IPS DF 19.7 (cell line): ENCODE measurements at places on chromosomes 12 and 14.

DNA sequence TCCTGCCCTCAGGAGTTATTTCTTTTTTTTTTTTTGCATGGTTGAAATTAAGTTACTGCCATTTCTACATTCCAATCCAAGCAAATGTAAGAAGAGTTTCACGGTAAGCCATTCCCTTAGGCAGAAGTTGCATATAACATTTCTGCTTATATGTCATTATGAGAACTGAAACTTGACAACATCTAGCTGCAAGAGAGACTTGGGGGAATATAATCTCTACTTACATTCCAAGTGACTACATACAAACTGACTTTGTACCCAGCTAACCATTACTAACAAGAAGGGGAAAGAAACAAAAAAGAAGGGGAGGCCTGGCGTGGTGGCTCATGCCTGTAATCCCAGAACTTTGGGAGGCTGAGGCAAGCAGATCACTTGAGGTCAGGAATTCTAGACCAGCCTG lies 7.3 kb upstream of the RESF1 start:
- DNase-seq: no peak

DNA sequence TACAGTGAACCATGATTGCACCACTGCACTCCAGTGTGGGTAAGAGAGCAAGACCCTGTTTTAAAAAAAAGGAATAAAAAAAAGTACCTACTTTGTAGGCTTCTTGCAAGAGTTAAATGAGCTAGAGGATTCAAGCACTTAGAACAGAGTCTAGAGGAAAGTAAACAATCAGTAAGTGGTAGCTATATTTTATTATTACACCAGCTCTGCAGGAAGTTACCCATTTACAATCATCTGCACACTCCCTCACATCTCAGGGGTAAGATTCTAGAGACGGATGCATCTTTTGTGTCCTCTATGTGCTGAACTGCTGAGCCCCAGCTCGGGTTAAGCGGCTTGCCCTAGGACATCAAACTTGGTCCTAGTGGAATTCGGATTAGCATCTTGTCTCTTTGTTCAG lies 67.3 kb downstream of the KCNK10 start:
- DNase-seq: no peak

- DNase-seq: no peak
These were observed 3.7 kb upstream of the SLC15A5 start for GRCh38 chr12:16281157-16281556.

- DNase-seq: no peak
These were observed at the start of gene BCL7A for GRCh38 chr12:122021822-122022392. Gene BCL7A, plus strand, starts transcription at chr12:122021884. Its CDS starts 208 bp downstream, at chr12:122022092.

GRCh38 chr14:95527387-95528002 lies 7.4 kb upstream of the GLRX5 start:
- DNase-seq: no peak

GRCh38 chr14:92515546-92516343 lies 2.2 kb downstream of the RIN3 start:
- DNase-seq: no peak

- no peak for DNase-seq
These were observed 7.4 kb downstream of the TMEM106C start for GRCh38 chr12:47970843-47971242.

- DNase-seq: no peak
These were observed 12.2 kb downstream of the SLC7A7 start for GRCh38 chr14:22802860-22803686.

DNA sequence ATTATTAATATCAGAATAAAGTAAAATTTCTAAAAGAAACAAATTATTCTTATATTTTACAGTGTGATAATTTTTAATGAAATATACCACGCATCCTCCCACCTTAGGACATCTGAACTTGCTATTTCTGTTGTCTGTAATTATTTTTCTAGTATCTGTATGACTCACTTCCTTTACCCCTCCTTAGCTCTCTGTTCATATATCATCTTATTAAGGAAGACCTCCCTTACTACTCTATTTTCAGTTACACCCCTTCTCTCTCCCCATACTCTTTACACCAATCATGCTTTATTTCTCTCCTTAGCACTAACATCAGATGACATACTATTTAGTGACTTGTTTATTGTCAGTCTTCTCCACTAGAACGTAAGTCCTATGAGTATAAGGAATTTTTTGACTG lies 34.2 kb upstream of the C12orf50 start:
- DNase-seq: no peak
